ENCODE measurements at places on chromosomes 11 and 22.

GRCh38 chr11:44258190-44258489, 51.8 kb downstream of the ALX4 start:
- DNase-seq = no peak

DNA sequence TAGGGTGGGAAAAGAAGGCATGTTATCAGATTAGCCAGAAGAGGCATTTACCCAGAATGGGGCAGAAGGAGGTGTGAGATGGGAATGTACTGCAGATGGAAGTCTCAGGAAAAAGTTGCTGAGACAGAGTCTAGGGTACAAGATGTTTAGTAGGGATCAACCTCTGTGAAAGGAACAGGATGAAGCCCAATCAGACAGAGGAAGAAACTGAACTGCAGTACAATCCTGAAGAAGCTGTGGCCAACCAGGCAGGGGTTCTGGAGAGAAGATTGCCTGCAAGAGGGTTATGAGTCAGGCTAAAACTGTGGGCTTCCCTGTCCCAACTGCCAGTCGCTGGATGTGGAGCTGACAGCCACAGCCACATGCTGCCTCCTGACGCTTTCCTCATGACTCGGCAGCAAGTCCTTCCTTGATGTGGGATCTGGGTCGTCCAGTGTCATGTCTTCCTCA, 64.0 kb downstream of the CWC15 start:
- no peak for DNase-seq

GRCh38 chr11:48003926-48004325, 23.6 kb downstream of the PTPRJ start:
- DNase-seq = no peak

- DNase-seq = no peak
These were observed 43.4 kb downstream of the SCUBE2 start for GRCh38 chr11:9047964-9048523.

DNA sequence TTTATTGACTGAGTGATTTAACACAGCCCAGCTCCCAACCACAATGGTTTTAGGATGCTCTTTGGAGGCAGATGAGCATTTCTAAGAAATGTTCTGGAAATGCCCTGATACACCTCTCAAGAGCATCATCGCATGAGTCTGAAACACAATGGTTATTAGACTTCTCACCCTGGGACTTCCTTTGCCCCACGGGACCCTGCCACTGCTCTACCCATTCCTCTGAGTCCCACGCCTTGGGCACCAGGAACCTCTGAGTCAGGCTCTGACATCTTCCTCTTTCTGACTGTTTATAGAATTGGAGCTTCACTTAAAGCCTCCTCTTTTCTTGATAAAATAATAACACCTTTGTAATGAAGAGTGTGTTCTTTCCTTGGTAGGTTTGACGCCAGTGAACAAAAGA, 85.6 kb upstream of the PARVA start:
- DNase-seq = no peak

- DNase-seq = no peak
These were observed 77.5 kb downstream of the BDNF start for GRCh38 chr11:27622541-27623300.

DNA sequence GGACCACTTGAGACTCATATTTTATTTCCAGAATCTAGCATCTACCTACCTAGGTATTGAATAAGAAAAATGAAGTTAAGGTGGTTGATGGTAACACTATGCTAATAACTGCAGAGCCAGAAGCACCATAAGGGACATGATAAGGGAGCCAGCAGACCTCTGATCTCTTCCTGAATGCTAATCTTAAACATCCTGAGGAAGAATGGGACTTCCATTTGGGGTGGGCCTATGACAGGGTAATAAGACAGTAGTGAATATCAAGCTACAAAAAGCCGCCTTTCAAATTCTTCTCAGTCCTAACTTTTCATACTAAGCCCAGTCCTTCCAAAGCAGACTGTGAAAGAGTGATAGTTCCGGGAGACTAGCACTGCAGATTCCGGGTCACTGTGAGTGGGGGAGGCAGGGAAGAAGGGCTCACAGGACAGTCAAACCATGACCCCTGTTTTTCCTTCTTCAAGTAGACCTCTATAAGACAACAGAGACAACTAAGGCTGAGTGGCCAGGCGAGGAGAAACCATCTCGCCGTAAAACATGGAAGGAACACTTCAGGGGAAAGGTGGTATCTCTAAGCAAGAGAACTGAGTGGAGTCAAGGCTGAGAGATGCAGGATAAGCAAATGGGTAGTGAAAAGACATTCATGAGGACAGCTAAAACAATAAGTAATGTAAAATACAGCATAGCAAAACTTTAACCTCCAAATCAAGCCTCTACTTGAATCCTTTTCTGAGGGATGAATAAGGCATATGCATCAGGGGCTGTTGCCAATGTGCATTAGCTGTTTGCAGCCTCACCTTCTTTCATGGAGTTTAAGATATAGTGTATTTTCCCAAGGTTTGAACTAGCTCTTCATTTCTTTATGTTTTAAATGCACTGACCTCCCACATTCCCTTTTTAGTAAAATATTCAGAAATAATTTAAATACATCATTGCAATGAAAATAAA, 2.1 kb downstream of the HBB start:
- DNase-seq = no peak

DNA sequence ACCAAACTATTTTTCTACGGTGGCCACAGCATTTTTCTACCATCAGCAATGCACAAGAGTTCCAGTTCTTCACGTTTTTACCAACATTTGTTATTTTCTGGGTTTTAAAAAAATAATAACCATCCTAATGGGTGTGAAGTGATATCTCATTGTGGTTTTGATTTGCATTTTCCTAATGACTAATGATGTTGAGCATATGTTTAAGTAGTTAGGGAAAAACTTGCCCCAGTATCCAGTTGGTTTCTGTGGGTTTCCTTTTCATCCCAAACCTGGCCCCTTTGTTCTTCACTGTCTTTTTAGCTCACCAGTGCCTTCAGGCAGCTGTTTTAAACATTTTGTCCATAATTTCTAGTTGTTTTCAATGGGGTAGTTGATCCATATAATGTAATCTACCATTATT, 14.7 kb upstream of the PTS start:
- no peak for DNase-seq

GRCh38 chr22:42937164-42937843, 77.6 kb downstream of the PACSIN2 start:
- no peak for DNase-seq

DNA sequence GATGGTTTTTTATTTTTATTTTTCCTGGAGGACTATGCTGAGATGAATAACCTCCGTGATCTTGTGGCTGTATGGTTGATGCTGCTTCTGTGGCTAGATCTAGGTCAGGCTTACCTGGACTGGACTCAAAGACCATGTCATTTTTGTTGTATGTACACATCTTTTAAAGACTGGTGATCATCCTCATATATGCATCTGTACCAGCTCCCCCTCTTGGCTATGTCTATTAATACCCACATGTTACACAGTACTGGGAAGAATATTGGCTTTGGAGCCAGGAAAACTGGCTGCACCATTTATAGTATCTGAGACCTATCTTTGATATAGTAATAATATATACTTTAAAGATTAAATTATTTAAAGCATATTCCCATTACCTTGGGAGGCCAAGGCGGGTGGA, 18.4 kb upstream of the PITPNB start:
- no peak for DNase-seq

GRCh38 chr22:49632199-49633009, 195.3 kb downstream of the BRD1 start:
- no peak for DNase-seq

GRCh38 chr11:95222817-95223216, 8.2 kb downstream of the SESN3 start:
- DNase-seq = no peak

DNA sequence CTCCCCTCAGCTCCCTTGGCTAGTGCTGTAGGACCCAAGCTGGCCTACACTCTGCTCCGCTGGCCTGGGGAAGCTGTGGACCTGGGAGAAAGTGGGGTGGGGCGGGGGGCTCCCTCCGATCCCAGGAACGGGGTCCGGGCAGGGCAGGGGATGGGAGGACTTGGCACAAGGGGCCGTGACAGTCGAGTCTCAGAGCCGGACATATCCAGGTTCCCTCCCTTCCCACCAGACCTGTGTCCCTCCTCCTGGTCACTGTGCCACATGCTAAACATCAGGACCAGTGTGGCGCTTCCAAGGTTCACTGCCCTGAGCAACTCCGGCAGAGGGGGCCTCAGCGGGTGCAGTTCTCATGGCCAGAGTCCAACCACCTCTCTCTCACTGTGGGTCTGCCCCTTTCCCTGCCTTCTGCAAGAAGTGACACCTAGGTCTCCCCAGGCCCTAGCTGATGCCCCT, 2.0 kb downstream of the DUSP8 start:
- no peak for DNase-seq

GRCh38 chr11:130145975-130146776, 13.4 kb upstream of the ST14 start:
- DNase-seq = no peak

DNA sequence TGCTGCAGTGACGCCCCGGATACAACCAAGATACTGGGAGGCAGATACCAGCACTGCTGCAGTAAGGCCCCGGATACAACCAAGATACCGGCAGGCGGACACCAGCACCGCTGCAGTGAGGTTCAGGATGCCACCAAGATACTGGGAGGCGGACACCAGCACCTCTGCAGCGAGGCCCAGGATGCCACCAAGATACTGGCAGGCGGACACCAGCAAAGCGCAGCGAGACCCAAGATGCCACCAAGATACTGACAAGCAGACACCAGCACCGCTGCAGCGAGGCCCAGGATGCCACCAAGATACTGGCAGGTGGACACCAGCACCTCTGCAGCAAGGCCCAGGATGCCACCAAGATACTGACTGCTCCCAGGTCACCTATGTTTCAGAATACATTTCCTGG, 225.2 kb downstream of the BRD1 start:
- DNase-seq = no peak

GRCh38 chr11:44190883-44191230, 95.4 kb downstream of the EXT2 start:
- no peak for DNase-seq

GRCh38 chr11:66388780-66389386, 17.3 kb upstream of the SLC29A2 start:
- peak; percentile 59 for DNase-seq

DNA sequence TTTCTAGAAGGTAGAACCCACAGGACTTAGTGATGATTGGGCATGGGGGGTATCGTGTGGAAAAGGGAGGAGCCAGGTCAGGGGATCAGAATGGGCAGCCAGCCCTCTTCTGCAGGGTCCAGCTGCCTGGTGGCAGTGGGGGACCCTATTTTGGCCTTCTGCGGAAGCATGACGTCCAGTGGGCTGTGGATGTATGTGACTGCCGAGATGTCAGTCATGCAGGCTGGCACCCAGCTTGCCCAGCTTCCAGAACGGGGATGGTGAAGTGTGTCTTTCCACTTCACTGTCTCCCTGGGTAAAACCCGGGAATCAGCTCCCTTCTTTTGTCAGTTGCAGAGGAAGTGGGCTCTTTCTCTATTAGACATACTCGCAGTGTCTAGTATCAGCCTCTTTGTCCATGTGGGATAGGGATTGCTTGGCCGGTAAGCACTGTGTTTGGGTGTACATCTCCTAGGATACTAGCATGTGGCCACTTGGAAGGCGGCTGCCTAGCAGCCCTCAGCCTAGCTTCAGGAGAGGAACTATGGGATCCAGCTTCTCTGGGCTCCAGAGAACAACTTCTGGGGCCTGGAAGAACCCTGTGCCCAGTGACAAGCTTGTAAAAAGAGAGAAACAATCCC, 51.4 kb downstream of the GRIK4 start:
- no peak for DNase-seq

DNA sequence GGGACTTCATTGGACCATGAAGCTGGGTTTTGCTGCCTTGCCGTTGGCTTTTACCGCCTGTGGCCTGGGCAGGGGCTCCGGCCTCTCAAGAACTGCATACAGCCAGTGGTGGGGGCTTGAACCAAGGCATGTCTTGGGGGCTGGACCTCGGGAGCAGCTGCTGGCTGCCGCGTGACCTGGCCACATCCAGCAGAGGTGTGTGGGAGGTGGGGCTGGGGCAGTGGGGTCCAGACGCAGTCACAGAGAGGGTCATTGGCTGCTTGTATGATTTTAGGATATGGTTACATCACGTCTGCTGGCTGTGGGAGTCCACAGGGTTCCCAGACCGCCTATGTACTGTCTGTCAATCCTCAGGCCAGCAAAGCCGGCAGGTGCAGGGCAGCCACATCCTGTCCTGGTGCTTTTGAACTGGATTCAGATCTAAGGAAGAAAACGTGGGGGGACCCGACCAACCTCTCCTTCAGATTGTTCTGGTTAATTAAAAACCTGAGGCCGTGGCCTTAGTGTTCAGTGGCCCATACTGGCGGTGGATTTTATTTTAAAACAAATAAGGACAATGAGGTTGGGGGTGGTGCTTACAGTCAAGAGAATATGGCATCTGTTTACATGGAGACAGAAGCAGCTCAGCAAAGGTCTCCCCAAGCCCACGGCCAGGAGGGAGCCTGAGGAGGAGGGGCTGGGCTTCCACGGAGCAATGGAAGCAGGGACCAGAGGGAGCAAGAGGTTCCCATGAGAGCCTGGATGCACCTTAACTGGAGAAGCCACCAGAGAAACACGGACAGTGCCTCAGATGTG, 426.0 kb downstream of the TBC1D22A start:
- no peak for DNase-seq

DNA sequence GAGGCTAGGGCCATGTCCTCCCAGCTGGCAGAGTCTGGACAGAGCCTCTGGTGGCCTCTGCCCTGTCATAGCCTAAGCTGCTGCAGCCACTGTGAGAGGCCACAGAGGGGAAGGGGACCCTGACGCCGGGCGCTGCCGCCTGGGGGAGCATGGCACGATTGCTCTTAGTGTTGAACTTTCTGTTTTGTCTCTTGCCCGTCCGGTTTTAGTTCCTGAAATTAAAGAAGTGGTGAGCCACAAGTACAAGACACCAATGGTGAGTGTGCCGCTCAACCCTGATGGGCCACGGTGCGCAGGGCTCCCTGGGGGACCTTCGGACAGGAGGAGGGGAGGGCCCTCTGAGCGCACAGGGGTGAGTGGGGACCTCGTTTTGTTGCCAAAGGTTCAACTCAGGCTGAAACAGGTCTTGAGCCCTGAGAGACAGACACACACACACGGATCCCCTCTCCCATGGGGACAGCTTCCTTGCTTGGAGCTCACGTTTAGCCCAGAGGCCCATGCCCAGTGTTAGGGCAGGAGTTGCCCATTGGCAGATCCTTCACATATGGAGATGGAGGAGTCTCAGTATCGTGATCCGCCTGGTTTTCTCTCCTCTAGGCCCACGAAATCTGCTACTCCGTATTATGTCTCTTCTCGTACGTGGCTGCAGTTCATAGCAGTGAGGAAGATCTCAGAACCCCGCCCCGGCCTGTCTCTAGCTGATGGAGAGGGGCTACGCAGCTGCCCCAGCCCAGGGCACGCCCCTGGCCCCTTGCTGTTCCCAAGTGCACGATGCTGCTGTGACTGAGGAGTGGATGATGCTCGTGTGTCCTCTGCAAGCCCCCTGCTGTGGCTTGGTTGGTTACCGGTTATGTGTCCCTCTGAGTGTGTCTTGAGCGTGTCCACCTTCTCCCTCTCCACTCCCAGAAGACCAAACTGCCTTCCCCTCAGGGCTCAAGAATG, 23.8 kb downstream of the MYBPC3 start:
- no peak for DNase-seq
